ENCODE measurements at places on chromosomes 5 and 9.

DNA sequence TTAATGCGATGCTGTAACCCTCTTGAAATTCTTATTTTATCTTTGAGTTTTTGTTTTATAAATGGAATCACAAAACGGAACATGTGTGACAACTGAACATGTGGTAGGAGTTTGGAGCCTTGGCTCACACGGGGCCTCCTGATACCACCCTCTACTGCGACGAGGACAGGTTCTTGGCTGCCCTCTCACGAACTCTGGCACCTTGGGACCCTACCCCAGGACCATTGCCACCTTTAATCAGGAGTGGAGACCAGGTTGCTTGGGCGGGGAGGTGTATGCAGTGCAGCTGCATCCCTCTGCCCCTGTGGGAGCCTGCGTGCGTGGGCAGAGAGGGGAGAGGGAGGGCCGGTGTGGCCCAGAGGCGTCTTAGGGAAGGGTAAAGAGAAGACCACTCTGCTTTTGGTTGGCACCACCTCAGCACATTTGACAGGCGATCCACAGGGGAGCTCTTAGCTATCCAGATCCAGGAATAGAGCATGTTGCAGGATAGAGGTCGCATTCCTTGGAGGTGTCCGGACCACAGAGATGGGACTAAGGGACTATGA lies 753.9 kb upstream of the PTPRD start:
- no peak for DNase-seq

DNA sequence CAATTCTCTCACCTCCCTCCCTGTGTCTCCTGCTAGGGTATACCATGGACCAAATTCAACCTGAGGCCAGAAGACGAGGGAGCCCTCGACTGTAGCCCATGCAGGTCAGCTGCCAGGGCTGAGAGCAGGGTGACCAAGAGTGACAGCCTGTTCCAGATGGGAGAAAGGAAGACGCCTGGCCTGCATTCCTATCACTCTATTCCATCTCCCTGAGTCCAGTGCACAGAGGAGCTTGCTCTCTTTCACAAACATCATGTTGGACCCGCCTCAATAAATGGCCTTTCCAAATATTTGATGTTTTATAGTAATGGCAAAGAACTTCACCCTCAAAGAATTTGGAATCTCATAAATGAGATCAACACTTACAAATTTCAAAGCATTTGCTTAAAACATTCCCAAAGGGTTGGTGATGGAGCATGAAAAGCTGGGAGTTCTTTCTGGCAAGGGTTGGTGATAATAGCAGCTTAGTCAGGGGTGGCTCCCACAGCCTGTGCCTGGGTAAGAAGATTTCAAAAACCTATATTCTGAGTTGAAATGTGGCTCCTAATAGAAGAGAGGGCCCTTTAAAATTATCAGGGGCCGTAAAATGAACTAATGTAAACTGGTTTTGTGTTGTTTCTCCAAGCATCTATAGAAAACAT lies 393.1 kb downstream of the EFNA5 start:
- DNase-seq = no peak

- no peak for DNase-seq
Observed at GRCh38 chr9:113935677-113936380, 59.7 kb downstream of the ZNF618 start.

DNA sequence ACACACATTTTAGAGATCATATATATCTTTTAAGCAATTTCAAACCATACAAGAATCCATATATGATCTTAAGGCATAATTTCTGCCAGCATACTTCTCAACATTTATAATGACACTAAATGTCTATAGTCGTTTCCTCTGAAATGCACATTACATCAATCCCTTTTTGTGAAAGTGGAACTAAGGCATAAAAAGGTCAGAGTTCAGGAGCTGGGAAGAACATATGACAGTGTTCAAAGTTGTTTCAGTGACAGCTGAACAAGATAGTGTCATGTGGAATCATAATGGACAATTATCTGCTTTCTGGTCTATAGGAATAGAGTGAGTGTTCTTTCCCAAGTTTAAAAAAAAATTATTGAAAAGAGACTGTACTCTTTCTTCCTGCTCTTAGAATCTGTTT lies 2.4 kb upstream of the MOB3B start:
- DNase-seq = no peak

GRCh38 chr5:96871027-96871399 lies 5.3 kb upstream of the ERAP2 start:
- DNase-seq = no peak

GRCh38 chr5:14457476-14457875 lies 124.1 kb upstream of the OTULINL start:
- DNase-seq = no peak

GRCh38 chr5:1268056-1268455 lies 26.8 kb downstream of the TERT start:
- DNase-seq = no peak

DNA sequence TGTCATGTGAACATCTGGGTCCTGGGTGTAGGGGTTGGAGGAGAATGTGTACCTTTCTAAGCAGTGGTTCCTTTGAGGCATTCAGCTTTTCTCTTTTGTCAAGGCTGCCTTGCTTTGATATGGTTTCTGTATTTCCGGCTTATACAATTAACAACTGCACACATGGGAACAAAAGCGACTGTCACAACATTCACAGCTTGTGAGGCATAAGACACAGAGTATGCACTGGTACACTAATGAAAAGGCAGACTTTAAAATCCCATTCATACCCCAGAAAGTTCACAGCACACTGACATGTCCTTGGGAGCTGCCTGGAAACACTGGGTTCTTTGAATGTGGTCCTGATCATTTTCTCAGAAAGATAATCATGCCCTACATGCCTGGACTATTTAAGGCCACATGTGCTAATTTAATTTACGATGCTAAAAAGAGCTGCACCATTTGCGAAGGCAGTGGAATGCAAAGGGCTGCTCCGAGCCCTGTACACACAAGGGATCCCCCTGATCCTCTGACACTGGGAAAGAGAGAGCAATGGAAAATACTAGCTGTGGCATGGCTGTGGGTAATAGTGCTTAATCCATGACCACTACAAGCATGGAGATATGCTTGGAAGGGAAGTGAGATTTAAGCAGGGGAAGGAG lies 131.8 kb downstream of the EFNA5 start:
- no peak for DNase-seq

DNA sequence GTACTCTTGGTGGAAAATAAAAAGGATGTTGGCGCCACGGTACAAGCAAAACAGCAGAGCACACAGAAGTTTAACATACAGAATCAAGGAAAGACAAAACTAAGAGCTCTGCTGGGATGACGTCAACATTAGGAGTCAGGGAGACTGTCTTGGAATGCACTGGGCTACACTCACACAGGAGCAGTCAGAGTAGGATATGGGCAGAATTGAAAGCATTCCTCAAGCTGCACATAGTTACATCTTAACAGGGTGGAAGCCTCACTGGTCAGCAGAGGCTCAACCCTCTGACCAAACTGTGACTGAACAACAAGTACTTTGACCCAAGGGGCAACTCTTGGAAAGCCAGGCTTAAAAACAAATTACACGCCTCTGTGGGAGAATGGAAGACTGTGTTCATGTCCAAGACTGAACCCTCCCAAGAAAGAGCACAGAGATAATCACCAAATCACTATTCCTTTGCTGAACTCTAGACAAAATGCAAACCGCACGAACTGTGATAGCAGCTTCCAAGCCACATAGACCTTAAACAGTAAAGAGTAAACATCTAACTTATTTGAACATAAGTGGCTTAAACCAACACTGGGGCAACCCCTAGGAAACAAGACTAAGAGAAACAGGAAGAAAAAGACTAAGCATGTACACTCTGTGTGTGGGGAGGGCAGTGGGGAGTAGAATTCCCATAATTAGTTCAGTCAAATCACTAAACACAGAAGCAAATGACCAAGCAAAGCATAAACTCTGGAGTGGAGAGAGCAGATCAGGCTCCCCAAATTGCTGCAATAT lies 772.7 kb downstream of the PRELID2 start:
- no peak for DNase-seq

- DNase-seq = no peak
Observed at GRCh38 chr5:144944936-144945335, 774.3 kb downstream of the KCTD16 start.

- DNase-seq = no peak
Observed at GRCh38 chr5:35938568-35939227, at the start of gene CAPSL. Gene CAPSL (minus strand): TSS chr5:35938622. CDS start chr5:35921120, 17,502 bp downstream.

DNA sequence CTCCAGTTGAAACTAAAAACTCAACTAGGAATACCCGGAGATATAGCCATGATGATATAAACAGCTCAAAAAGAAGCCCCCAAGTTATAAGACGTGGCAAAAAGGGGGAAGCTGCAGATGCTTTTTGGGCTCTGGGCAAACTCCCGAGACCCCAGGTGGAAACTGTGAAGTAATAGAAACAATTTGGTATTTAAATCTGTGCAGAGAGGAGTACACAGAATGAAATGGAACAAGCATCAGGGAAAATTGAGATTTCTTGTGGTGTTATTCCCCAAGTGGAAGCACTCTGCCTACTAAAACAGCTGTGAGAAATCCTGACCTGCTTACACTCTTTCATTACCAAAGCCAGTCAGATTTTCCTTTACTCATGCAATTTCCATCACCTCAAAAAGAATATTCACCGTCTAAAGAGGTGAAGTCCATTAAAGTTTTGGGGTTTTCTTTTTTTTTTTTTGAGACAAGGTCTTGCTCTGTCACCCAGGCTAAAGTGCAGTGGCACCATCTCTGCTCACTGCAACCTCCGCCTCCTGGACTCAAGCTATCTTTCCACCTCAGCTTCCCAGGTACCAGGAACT lies 23.5 kb downstream of the SAXO1 start:
- DNase-seq = no peak

DNA sequence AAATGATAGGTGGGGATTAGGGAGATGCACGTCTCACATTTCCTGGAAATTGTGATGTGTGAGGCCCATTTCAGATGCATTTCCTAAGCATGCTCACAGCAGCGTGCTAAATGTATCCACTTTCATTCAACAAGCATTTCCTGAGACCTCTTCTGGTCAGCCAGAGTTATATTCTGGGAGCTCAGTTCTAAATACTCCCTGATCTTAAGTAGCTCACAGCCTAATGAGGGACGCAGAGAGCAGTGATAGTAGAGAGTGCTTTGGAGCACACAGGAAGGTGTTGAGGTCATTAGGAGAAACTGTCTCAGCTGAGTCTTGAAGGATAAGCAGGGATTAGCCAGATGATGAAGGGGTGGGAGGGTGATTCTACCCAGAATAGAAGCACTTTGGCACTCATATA lies 46.2 kb upstream of the FSD1L start:
- no peak for DNase-seq

GRCh38 chr9:78453450-78453849 lies 156.5 kb downstream of the PSAT1 start:
- DNase-seq = no peak

- no peak for DNase-seq
Observed at GRCh38 chr9:3012842-3013241, 168.9 kb upstream of the PUM3 start.

DNA sequence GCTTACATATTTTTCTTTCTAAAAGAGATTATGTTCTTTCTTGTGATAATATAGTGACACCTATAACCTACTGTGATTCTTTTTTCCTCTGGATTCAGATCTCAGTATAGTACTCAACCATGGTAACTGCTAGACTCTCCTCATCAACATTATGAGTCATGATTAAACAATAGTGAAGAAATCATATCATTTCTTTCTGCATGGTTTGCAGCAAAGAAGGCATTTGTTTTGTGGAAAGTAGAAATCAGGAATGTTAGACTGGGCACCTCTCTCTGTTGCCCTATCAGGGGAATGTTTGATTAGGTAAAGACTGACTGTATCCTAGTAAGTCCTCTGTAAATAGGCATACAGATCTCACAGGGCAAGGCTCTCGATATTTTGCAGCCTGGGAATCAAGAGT lies 25.6 kb upstream of the SMC2 start:
- no peak for DNase-seq

- no peak for DNase-seq
Observed at GRCh38 chr9:87771316-87772006, 45.5 kb downstream of the CTSL start.

- no peak for DNase-seq
Observed at GRCh38 chr5:159571501-159572244, 241.4 kb upstream of the IL12B start.

GRCh38 chr9:5846501-5846921 lies 13.6 kb upstream of the ERMP1 start:
- no peak for DNase-seq

GRCh38 chr5:95808686-95809413 lies 13.7 kb downstream of the GLRX start:
- peak; percentile 75 for DNase-seq

- no peak for DNase-seq
Observed at GRCh38 chr5:116566251-116566650, 8.4 kb downstream of the SEMA6A start.
